Naive B cell (primary cell): ENCODE measurements at places on chromosomes 3 and 15.

GRCh38 chr3:61616586-61616985 lies 55.2 kb downstream of the PTPRG start:
- no peaks in the 10 kb centered on the region for H3K4me1 ChIP-seq
- no peak overlapping the region for H3K4me3 ChIP-seq
- H3K27ac ChIP-seq, result no peak overlapping the region
- H3K27me3 ChIP-seq, result peaks cover 4% of the 10 kb centered on the region
- no peaks in the 10 kb centered on the region for H3K36me3 ChIP-seq
- DNase-seq, result no peak

DNA sequence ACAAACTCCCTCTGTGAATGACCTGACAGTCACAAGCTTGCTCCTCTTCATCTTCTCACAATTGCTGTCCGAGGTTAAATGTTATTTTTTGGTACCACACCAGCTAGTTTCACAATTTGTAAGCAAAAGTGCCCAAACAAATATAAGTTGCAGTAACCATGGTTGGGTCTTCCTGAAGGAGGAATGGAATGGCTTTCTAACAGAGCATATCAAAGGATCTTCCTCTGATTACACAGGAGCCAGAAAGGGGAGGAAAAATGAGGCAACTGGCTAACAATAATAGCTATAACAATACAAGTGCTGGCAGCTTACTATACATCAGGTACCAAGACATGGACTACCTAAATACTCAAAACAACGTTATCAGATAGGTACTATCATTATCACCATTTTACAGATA lies 90.4 kb downstream of the WWTR1 start:
- no peak for DNase-seq
- H3K4me1 ChIP-seq, result no peaks in the 10 kb centered on the region
- no peak overlapping the region for H3K4me3 ChIP-seq
- no peaks in the 10 kb centered on the region for H3K36me3 ChIP-seq
- peaks cover 17% of the 10 kb centered on the region for H3K27me3 ChIP-seq
- no peak overlapping the region for H3K27ac ChIP-seq

DNA sequence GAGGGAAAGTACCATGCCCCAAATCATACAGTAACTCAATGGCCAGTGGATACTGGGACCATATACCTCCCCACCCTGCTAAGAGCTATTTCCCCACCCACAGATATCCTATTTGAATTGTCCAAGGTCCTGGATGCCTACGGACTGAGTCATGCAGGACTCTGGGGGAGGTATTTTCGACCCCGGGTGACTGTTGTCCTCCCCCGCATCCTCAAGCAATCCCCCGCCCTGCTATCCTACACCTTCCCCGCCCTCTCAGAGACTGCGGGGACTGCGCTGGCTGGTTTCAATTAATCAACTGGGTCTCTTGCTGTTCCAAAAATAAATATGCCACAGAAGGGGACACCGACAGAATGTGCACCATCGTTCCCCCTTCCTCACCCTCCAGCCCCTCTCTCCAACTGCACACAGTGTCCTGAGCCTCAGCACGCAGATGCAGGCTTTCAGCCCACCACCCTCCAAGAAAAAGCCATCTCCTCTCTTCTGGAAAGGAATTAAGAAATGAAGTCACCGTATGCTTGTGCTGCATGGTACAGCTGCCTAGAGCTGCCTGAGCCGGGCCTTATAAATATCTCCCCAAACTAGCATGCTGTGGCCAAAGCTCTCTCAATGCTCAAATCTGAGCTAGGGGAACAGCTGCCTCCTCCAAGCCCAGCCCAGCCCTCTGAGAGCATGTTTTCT lies 8.1 kb downstream of the CAV3 start:
- no peak for DNase-seq
- peaks cover 21% of the 10 kb centered on the region for H3K27me3 ChIP-seq
- H3K36me3 ChIP-seq, result no peaks in the 10 kb centered on the region
- no peak overlapping the region for H3K27ac ChIP-seq
- no peak overlapping the region for H3K4me3 ChIP-seq
- no peaks in the 10 kb centered on the region for H3K4me1 ChIP-seq

GRCh38 chr15:82305621-82306048 lies 43.0 kb downstream of the SAXO2 start:
- no peak overlapping the region for H3K27ac ChIP-seq
- H3K27me3 ChIP-seq, result peaks cover 11% of the 10 kb centered on the region
- no peak for DNase-seq
- no peak overlapping the region for H3K4me3 ChIP-seq
- H3K36me3 ChIP-seq, result no peaks in the 10 kb centered on the region

GRCh38 chr3:10189557-10190354 lies 25.0 kb downstream of the IRAK2 start:
- peak overlapping the region; percentile 94 for H3K27ac ChIP-seq
- no peaks in the 10 kb centered on the region for H3K27me3 ChIP-seq
- peaks cover 5% of the 10 kb centered on the region for H3K36me3 ChIP-seq
- H3K4me3 ChIP-seq, result peak overlapping the region; percentile 73
- no peak for DNase-seq

GRCh38 chr3:143648708-143649107 lies 199.6 kb downstream of the SLC9A9 start:
- H3K4me3 ChIP-seq, result no peak overlapping the region
- H3K36me3 ChIP-seq, result peaks cover 24% of the 10 kb centered on the region
- H3K27me3 ChIP-seq, result no peaks in the 10 kb centered on the region
- DNase-seq, result no peak
- peaks cover 14% of the 10 kb centered on the region for H3K4me1 ChIP-seq

DNA sequence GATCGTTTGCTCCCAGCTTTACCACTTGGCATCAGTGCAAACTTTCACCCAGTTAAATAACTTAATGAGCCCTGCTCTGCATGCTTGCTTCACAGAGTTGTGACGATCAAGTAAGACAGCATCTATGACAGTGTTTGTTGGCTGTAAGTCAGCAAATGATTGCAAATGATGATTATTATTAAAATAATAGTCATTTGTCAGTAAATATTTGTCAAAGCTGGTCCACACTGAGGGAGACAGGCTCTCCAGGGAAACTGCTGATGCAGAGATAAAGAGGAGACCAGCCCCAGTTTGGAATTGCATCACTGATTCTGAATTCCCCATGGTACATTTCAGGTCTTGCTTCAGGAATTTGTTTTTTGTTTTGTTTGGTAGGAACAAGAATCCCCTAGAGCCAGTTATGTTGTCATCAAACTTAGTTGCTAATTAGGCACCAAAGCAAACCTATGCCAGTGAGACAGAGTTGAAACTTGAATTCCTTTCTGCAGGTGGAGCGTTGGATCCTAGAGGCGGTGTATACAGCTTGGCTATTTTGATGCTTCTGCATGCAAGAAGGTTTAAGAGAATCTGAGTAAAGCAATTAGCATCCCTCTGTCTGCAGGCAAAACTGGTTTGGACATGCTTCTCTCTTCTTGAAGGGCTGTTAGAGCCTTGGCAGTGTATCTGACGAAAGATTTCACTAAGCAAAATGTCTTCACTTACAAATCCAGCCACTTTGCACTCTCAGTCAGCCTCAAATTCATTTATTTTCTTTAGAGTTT lies 338.6 kb upstream of the TPRG1 start:
- no peaks in the 10 kb centered on the region for H3K4me1 ChIP-seq
- no peak overlapping the region for H3K27ac ChIP-seq
- no peaks in the 10 kb centered on the region for H3K27me3 ChIP-seq
- DNase-seq, result no peak
- no peak overlapping the region for H3K4me3 ChIP-seq

DNA sequence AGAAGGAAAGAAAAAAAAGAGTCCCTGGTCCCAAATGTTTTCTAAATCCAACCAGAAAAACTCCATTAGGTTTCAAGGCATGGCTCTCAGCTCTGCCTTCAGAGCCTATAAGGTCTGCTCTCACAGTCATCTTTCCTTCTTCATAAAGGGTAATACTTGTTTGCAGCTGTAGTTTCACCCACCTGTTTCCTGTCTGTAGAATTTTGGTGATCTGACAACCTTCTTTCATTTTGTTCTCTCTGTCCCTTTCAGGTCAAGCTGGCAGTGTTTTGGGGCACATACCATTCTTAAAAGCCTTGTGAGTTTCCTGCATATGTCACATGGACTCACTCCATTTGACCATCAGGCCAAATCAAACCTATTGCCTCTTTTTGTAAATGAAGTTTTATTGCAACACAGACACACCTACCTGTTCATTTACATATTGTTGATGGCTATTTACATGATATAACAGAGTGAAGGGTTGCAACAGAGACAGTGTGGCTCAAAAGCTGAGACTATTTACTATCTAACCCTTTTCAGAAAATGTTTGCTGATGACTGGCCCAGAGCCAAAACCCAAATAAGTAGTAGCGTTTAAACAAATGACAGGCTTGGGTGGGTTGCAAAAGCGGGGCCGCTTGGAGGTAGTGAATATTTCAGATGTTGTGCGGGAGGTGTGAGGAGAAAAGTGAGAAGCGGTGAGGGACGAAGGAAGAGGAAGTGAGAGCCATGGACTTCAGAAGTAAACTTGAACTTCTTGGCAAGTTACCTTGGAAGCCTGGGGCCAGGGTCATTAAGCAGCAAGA lies 292.7 kb upstream of the PROK2 start:
- peaks cover 54% of the 10 kb centered on the region for H3K4me1 ChIP-seq
- peaks cover 7% of the 10 kb centered on the region for H3K36me3 ChIP-seq
- peak overlapping the region; percentile 94 for H3K27ac ChIP-seq
- peaks cover 3% of the 10 kb centered on the region for H3K27me3 ChIP-seq
- H3K4me3 ChIP-seq, result peak overlapping the region; percentile 80
- DNase-seq, result peak; percentile 61

DNA sequence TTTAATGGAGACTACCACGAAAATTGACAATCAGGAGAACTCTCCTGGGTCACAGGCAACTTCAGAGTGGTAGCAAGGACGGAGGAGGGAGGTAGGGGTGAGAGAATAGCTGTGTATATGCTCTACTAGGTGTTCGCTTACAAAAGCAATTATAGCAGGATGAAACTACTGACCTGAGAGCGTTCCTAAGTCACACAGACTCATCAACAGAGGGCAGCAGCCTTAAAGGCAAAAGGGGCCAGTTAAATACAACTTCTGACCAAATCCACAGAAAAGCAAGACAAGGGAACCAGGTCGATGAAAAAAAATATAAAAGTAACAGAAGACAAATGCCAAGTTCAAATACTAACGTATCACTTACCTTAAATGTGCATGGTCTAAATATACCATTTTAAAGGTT lies 894.6 kb downstream of the PLOD2 start:
- H3K4me3 ChIP-seq, result no peak overlapping the region
- H3K4me1 ChIP-seq, result no peaks in the 10 kb centered on the region
- no peak for DNase-seq
- H3K36me3 ChIP-seq, result no peaks in the 10 kb centered on the region

DNA sequence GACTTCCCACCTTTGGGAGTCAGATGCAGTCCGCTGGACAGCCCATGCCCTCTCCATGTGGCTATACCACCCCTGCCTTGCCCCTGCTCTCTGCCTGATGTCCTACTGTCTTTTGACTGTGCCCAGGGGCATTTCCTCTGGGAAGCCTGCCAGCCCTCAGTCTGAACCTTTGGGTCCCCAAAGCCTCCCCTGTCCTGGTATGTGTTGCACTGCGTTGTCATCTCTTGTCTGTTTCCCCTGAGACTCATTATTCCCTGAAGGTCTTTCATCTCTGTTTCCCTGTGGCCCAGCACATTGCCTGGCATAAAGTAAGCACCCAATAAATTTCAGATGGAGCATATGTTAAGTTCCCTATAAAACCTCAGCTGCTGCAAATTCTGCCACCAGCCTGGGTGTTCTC lies 236.6 kb upstream of the CTDSPL start:
- no peaks in the 10 kb centered on the region for H3K27me3 ChIP-seq
- no peak for DNase-seq
- no peaks in the 10 kb centered on the region for H3K36me3 ChIP-seq
- H3K27ac ChIP-seq, result peak overlapping the region; percentile 57
